Fibroblast of skin of right biceps (primary cell): ENCODE measurements at places on chromosomes 4 and X.
A peak's percentile ranks its signal among the peaks of the same experiment; 100 is the strongest.

DNA sequence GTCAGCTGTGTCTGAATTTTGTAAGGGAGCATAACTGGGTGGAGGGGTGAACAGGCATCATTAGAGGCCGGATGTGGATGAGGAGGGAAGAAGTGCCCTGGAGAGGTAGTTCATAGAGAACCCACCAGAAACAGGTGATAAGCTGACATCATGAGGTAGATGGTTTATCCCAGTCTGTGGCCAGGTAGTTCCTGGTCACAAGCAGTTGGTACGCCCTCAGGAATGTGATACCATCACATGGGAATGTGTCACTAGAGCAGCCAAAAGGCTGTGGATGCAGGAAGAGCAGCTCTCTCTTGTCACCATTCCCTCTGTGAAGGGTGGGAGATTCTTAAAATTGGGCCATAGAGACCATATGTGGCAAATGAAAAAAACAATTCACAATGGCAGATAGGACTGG lies 21.9 kb downstream of the MSN start:
- DNase-seq: no peak

- DNase-seq: no peak
Observed at GRCh38 chrX:153649915-153650782, 3.1 kb downstream of the DUSP9 start.

DNA sequence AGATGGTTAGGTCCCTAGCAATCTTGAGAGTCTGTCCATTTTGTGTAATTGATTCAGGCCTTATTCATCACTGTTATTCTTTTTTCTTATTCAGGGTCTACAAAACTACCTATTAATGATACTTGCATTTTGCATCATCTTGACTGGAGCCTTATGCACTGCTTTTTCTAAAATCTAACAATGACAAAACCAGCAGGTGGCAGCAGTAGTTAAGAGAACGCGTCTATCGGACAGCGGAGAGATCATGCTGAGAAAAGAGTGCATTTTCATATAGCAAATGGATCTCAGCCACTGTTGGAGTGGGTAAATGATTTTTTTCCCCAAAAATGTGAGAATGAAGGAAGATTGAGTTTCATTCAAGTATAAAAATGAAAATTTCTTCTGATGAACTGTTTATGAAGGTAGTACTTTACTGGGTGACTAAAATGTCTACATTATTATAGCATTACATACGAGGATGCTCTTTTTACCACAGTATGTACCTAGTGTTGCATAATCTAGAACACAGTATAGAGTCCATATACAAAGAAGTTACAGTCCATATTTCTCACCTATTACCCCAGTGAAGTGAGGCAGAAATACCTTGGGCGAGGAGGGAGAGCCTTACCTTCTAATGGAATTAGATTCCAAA lies 43.2 kb downstream of the TMEM144 start:
- DNase-seq: peak; percentile 54

- DNase-seq: no peak
Observed at GRCh38 chr4:23279377-23279986, 586.7 kb downstream of the GBA3 start.
